Stimulated activated CD4-positive, alpha-beta T cell treated with anti-CD3 and anti-CD28 coated beads, Interleukin-12 subunit alpha, Interleukin-12 subunit beta, amount 100 ng/mL, for 24 hours (primary cell): ENCODE measurements at places on chromosomes 6 and 20.

- no peak for DNase-seq
Measured at GRCh38 chr6:2714111-2714895, 36.4 kb downstream of the MYLK4 start.

DNA sequence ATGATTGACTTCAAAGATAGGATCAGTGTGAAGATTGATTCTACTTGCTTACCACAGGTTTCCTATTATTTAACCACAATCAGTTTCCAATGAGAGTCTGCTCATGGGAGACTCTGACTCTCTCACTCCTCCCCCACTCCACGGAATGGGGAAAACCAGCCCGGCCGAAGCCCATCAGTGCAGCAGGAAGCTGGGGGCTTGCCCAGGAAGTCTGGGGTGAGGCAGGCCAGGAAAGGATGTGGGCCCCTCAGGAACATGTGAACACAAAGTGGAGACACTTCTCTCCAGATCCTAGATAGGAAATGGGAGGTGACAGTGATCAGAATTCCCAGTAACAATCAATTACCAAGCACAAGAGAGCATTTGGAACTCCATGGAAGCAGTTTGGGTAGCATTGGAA lies 144.2 kb downstream of the TTLL2 start:
- DNase-seq = no peak

DNA sequence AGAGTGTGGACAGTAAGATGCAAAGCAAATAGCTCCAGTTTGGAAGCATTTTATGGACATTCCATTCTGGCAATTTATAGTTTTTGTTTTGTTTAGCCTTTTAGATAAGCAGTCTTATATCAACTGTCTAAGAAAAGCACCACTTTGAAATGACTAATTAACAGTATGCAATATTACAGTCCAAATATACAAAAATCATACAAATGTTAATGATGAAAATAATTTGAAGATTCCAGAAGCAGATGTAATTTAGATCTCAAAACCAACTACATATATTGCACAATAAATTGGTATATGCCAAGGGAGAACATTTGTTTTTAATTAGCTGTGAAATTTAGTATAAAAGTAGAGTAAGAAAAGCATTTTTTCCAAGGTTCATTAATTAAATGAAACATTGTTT lies 158.8 kb downstream of the KIF6 start:
- no peak for DNase-seq

DNA sequence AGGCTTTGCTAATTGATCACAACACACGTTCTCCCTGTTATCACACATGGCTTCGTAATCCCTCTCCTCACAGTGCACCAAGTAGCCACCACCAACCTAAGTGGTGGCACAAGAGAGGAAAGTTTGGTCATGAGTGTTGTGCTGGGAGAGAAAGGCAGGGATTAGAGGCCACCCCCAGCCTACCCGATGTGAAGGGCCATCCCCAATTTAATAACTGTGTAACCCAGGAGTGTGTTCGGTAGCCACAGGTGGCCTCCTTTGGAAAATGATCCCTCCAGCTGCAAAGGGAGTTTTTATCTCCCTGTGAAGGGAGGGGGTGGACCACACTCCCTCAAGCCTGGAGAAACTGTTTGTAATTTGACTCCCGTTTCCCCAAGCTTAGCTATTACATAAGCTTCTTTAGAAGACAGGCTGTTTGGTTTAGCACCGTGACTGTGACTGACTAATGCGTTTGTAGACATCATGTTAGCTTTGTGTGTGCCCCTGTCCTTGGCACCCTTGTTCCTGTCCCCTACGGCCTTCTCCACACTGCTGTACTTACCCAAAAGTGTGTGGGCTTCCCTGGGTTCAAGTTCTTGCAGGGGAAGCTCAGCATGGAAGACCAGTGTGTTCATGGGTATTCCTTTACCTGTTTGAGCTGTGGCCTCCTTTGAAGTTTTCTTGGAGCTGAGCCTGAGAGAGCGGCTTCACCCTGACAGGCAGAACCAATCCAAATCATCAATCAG lies 20.6 kb downstream of the PPP1R16B start:
- no peak for DNase-seq

DNA sequence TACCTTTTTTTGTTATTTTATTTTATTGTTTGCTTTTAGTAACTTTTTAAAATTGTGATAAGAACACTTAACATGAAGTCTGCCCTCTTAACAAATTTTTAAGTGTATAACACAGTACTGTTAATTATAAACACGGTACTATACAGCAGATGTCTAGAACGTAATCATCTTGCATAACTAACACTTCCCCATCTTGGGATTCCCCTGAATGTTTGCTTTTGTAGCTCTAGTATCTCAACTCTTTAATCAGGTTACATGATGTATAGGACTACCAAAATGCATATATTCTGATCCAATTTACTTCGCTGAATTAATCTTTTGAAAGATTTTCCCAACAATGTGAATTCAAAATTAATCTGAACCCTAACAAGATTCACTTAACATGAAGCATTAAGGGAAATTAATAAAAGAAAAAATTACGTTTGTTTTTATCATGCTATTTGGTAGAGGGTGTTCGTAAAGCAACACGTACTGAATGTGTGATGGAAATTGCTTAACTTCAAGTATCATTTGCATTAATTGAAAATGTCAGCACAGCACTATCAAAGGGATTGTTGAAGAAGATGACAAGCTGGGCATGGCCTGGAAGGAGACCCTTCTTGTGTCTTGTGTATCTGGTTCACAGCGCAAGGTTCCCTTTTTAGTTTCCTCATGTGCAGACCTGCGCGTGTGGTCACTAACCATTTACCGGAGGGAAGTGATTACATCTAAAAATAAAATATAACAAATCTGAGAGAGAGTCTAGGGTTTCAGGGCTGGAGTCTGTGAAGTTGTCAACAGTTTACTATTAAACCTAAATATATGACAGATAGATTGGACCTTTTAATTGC lies 15.2 kb downstream of the COL19A1 start:
- no peak for DNase-seq

DNA sequence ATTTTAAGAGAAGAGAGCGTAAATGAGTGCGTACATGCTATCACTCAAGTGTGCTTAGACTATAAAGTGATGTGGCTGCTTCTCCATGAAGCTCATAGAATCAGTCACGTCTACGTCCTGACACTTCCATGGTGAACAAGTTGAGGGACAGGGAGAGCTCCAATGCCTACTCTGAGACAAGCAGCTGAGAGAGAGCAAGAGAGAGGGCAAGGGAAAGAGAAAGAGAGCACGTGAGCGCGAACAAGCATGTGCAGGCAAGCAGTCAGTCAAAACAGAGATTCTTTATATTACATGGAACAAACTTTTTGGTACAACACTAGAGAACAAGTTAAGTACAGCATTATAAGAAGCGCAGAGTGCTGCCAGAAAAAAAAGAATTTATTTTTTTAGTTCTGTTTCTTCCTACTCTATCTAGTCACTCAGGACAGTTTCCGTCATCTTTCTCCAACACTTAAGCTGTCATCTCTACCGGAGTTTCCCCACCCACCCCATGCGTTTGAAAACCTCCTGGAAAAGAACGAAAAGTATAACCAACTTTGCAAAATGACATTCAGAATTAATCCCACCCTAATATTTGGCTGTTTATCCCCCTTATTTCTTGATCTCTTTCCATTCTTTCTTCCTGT lies 61.8 kb downstream of the EPB41L2 start:
- no peak for DNase-seq

GRCh38 chr6:44100088-44100550 lies 27.1 kb downstream of the MRPL14 start:
- no peak for DNase-seq

- no peak for DNase-seq
Measured at GRCh38 chr20:37742131-37742530, 48.3 kb downstream of the CTNNBL1 start.

DNA sequence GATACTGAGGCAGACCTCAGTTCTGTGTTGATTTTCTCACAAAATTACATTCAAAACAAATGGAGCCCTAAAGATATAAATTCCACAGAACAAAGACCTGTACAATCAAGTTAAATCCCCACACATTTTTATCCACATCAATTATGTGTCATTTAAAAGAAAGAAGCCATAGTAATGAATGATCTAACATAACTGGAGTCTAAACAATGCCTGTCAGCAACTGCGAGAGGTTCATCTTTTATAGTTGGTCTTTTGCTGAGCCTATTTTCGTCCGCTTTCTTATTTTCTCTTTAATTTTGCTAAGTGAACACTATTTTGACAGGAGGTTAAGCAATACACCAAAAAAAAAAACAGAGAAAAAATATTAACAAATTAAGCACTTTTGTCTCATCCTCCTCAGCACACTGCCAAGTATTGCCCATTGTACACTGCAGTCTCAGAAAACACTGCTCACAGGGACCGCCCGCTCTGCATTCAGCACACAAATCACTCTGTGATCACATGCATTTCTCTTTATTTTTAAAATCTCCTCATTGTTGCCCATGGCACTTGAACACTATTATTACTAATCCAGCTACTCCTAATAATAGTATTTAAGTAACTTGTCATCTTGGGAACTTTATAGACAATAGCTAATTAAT lies 140.8 kb downstream of the BTBD9 start:
- no peak for DNase-seq
